A549 treated with CORT108297 at 1 μM for 4 hours (cell line): ENCODE measurements at places on chromosomes 6 and 20. TPM values are rescaled to one million over a fixed set of nuclear protein-coding genes. Genes with fewer than 3 reads are reported as not detected.

The TREM2 gene
- total RNA-seq: not detected in 5 replicates

The PPP1R3G gene
- total RNA-seq: 1.1 to 2.0 TPM (median 1.4 TPM) in 5 replicates

The ALDH8A1 gene
- total RNA-seq: 0.11 to 0.16 TPM (median 0.15 TPM) in 5 replicates

The TXLNB gene
- not detected in 5 replicates for total RNA-seq

The RBBP8NL gene
- 0.15 to 0.24 TPM (median 0.20 TPM) in 5 replicates for total RNA-seq

The MYBL2 gene
- total RNA-seq: 71.5 to 82.4 TPM (median 76.0 TPM) in 5 replicates

The PRDM1 gene
- 4.0 to 5.5 TPM (median 4.8 TPM) in 5 replicates for total RNA-seq

The FHL5 gene
- not detected in 5 replicates for total RNA-seq
